Daoy (cell line): ENCODE measurements at places on chromosomes 6 and 20. TPM values are rescaled to one million over a fixed set of nuclear protein-coding genes. Genes with fewer than 3 reads are reported as not detected.

PLCB4 gene
- 0.54 and 3.7 TPM in 2 replicates for total RNA-seq

GPX6 gene
- total RNA-seq: not detected in 2 replicates

CTAGE9 gene
- not detected in 2 replicates for total RNA-seq

GTF3C6 gene
- 167 and 170 TPM in 2 replicates for total RNA-seq

SLC12A5 gene
- 0.54 TPM in 1 of 2 replicates, not detected in the other for total RNA-seq

OR2J3 gene
- total RNA-seq: not detected in 2 replicates

PRPH2 gene
- not detected in 2 replicates for total RNA-seq

RSPH4A gene
- total RNA-seq: under 0.01 TPM in 1 of 2 replicates, not detected in the other
